ENCODE measurements at places on chromosomes 6 and 20.

- no peak for DNase-seq
Measured at GRCh38 chr20:22768266-22769178, 184.2 kb upstream of the FOXA2 start.

GRCh38 chr20:631101-631500, 21.0 kb upstream of the TCF15 start:
- no peak for DNase-seq

- no peak for DNase-seq
Measured at GRCh38 chr6:152634773-152635172, 2.4 kb downstream of the SYNE1 start.

DNA sequence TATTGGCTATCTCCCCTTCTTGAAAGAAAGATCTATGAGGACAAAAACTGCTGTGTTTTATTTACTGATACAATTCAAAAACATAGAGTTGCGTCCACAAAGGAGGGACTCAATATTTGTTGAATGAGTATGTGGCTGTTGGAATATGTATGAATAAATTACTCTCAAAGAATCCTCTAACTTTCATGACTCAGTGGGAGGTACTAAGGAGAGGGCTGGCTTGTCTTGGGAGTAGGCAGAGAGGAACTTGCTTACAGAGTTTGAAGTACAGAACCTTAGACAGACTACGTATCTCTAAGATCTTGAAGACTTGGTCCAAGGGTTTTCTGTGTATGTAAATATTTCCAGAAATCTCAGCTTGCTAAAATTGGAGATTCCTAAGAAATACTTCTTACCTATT, 504.0 kb upstream of the PTCHD4 start:
- no peak for DNase-seq

GRCh38 chr6:86682297-86682696, 255.0 kb upstream of the HTR1E start:
- DNase-seq, result no peak

GRCh38 chr6:32937230-32937633, 3.6 kb downstream of the HLA-DMB start:
- DNase-seq, result peak; percentile 24

GRCh38 chr20:53773792-53774401, 180.3 kb upstream of the ZNF217 start:
- no peak for DNase-seq

GRCh38 chr6:161829291-161829729, 555.4 kb upstream of the AGPAT4 start:
- DNase-seq, result no peak

DNA sequence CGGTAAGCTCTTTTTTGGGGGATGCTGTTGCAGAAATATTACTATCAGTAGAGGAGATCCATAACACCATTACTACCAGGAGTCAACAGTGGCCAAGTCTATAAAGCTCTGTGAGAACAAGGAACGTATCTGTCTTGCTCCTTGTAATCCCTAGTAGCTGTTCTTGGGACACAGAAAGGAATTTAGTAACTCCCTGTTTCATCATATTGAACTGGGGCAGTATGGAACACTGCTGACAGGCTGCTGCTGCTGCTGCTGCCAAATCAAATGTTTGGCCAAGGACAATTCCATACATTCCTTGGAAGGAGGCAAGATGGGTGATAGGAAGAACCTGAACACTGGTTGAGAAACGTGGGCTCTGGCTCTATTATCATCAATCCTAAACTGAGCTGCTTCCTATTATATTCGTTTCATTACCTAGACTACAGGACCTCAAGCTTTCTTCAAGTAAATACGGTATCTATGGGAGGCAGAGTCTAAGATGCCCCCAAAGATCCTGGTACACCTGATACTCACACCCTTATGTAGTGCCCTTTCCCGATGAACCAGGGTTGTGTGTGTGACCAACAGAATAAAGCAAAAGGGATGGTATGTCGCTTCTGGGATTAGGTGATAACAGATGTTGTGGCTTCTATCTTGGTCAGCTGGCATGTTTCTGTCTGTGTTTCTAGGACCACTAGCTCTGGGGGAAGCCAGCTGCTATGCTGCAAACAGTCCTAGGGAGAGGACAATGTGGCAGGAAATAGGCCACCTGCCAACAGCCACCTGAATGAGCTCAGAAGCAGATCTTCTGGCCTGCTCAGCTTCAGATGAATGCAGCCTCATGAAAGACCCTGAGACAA, 39.5 kb downstream of the ELOVL5 start:
- DNase-seq, result peak; percentile 55

DNA sequence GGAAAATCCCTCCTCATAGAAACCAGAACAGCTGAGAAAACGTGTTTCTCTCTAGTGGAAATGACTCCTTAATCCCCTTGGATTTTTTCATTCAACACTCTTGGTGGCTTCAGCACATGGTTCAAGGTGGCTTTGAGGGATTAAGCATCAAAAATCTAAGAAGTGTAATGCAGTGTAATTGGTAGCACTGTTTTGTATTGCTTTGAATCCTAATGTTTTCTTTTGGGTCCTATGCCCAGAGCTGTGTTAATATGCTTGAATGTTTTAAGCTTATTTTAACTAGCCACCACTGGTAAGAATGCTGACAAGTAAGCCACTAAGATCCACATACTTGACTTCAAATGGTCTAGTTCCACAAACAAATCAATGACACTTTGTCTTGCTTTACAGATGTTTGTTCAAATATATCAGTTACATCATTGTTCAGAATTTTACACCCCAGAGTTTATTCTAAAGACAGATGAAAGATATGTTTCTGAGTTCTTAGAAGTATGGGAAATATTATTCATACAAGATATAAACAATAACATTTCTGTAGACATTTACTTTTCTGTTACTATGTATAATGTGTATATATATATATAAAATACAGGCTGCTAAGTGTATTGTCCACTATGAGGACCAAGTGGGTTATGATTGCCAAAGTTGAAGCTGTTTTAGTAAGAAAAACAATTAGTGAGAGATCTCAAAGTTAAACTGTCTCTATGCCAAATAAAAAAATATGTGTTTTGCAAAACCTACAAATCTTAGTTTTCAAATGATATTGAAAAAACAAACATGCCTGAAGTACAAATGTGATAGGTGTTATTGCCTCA, 220.8 kb downstream of the OGFRL1 start:
- no peak for DNase-seq

DNA sequence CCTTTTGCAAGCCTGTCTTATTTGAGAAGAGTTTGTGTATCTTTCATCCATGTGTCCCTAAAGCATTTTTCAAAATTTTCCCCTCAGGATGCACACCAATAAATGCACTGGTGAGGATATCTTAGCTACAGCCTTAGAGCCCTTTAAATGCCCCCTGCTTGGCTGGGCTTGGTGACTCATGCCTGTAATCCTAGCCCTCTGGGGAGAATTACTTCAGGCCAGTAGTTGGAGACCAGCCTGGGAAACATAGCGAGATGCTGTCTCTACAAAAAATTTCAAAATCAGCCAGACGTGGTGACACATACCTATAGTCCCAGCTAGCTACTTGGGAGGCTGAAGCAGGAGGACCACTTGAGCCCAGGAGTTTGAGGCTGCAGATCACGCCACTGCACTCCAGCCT, 33.8 kb upstream of the PLCB4 start:
- DNase-seq, result no peak

GRCh38 chr6:31888276-31889258, 8.9 kb downstream of the EHMT2 start:
- peak; percentile 56 for DNase-seq

GRCh38 chr6:139027620-139028182, 844 bp upstream of the ABRACL start:
- DNase-seq, result peak; percentile 44

DNA sequence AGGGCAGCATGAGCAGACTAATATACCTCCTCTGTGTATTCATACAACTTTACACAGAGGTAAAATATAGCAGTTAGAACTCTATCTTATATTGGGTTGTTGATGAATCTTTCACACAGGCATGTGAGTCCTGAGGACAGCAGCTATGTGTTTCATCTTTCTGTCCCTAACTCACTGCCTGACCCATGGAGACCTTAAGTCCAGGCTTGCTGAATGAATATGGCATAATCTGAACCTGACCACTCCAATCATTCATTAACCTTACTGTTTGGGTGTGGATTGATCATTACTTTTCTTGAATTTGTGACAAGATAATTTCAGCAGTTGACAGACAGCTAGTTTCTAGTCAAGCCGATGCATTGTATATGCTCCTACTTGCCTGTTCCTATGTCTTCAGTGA, 27.3 kb upstream of the TSPYL1 start:
- no peak for DNase-seq

DNA sequence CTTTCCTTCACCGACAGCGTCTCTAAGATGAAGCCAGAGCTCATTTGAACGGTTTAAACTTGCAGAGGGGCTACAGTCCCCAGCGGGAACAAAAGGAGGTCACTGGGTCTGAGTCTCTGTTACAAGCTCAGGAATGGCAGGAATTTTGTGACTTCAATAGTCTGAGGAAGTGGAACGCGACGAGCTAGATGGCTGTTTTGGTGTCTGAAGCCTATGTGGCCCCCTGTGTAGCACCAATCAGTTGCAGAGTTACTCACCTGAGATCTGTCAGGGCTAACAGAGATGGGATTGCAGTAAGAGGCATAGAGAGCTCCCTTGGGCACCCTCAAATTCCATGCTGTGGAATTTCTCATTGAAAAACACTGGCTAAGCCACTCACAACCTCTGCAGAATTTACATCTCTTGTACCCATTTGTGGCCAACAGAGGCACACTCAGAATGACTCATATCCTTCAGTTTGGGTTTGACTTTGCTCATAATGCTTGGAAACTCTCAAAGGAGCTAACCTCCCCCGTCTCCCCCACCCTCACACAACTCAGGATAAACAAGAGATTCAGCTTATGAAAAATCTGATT, 7.1 kb upstream of the TCP11 start:
- no peak for DNase-seq

DNA sequence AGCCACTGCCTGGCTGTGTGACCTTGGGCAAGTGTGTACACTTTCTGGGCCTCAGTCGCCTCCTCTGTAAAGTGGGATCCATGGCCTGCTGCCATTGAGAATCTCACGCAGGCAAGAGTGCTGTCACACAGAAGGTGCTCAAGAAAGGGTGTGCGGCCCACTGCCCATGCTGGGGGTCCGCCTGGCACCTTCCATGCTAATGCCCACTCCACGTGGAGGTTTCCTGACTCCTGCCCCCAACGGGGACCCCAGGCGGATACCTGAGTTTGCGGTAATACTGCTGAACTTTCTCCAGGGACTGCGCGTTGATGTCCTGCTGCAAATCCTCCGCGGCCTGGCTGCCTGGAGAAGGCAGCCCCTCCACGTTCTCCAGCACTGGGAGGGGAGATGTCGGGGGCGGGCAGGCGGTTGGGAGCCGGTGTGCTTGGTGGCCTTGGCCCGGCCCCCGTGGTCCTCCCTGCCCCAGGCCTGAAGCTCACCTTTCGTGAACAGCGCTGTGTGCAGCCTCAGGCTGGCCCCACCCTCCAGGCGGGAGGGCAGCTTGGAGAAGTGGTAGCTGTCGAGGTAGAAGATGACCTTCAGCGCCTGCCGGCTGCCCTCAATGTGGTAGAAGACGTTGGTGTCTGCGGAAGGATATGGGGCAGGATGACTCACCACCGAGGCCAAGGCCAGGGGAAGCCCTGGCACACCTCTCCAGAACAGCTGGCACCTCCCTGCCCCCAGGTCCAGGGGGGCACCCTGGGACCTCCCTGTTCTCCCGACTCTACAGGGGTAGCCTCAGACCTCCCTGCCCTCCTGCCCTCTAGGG, 195.6 kb downstream of the PREX1 start:
- no peak for DNase-seq

DNA sequence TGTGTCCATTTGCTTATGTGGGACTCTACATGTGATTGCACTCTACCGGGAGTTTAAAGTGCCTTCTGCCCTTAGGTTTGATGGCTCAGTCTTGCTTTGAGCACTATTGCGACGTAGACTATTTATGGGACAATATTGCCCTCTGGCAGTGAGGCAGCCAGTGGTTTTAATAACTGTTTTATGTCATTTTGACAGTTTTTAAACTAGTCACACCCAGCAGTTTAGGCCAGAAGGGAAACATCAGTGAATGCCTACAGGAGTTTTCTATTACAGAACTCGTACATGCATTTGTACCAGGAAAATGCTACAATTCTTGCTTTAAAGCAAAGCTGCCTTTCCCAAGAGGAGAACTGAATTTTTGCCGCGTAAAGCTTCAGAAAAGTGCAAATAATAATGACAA, 813.7 kb downstream of the KIF16B start:
- DNase-seq, result no peak

DNA sequence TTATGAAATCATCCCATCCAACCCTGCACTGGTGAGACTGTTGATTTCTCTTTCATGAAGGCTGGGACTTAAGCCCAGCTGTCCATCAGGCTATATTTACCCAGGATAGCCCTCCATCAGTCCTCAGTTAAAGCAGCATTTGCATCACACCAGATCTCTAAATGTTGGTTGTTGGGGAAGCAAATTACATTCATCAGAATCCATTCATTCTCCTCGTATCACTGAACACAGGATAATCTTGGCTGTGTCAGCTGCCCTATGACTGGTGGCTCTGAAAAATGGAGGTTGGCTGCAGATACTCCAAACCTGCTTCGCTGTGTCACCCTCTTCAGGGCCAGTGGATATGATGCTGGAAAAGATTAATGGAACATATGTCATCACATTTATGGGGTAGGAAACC, 718.3 kb downstream of the KIF16B start:
- DNase-seq, result no peak

DNA sequence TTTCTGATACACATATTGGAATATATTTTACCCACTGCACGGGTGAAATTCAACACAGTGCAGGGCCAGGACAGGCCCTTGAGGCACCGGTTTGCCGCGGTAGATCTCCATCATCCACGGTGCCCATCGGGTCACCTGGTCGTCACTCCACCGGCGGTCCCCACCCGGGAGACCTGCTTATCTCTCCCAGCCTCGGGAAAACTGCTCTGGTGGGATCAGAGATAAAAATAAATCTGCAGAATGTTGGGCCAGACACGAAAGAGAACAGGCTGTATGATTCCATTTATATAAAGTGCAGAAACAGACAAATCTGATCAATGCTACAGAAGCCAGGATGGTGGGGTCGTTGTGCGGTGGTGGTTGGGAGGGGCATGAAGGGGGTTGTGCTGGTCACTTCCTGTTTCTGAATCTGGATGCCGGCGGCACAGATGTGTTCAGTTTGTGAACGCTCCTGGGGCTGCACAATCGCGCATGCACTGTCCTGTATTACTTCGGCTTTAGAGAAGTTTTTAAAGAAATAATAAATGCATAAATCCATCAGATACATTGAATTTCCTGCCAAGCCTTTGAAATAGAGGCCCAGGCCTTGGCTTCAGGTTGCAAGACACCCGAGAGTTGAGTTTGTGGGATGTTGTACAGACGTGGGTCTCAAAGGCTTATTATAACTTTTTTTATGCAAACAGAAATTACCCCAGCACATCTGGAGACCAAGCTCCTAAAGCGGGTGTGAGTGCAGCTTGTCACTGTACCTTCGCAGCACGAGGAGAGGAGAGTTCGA, 54.3 kb downstream of the ANKRD60 start:
- DNase-seq, result no peak

- DNase-seq, result peak; percentile 77
Measured at GRCh38 chr20:47360297-47361056, 4.0 kb upstream of the ZMYND8 start.

DNA sequence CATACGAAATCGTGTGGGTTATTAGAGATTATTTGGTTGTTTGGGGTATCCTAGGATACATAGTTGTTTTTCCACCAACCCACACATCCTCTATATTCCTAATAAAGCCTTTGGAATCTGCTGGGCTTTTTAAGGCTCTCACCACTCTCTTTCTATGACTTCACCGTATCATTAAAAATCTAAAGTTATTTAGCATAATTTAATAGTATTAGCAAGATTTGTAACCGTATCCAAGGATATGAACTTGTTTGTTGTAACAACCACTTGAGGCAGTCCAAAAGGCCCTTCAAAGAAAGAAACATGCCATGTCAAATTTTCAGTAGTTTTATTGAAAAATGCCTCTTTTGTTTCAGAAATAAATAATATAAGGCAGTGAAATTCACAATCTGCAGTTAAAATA, 121.8 kb downstream of the COL12A1 start:
- no peak for DNase-seq
